ENCODE measurements at places on chromosomes 5 and 9.

DNA sequence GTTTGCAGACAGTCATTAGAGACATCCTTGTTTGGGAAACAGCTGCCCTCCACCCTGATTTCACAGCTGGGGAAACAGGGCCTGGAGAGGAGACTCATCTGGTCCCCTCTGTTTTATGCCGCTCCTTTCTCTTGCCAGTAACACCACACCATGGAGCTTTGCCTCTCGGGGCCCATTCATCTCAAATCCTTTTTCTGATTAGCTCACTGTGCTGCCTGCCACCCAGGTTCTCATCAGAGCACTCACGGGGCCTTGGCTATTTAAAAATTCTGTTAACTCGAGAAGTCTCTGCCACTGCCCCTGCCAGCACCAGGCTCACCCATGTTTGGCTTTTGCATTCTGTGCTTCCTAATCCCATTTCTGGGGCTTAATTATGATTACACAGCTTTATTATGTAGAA is 36.8 kb upstream of the C5orf58 start:
- no peak for DNase-seq

DNA sequence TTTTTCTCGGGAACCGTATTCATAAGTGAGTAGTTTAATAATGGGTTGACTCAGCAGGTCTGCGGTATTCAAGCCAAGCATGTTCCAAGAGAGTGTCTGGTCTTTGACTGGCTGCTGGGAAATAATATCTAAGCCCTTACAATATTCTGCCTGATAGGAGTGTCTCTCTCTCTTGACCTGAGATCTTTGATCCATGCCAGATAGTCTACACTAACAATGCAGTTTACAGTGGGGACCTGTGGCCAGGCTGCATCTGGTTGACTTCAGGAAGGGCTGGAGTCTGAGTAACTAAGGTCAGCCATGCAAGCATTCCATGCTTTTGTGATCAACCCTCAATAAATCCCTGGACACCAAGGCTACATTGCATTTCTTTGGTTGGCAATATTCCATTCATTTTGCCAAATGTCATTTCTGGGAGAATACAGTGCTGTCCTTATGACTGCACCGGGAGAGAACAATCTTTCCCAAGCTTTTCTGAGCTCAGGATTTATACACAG is 195.5 kb downstream of the SEMA5A start:
- no peak for DNase-seq

GRCh38 chr9:126514037-126514821 is 99.5 kb upstream of the LMX1B start:
- peak; percentile 37 for DNase-seq

- no peak for DNase-seq
Observed at GRCh38 chr5:133706506-133707430, 94.4 kb upstream of the FSTL4 start.
